ENCODE measurements at places on chromosomes 3 and 15. TPM values are rescaled to one million over a fixed set of nuclear protein-coding genes. Genes with fewer than 3 reads are reported as not detected.
A peak's percentile ranks its signal among the peaks of the same experiment; 100 is the strongest.

DNA sequence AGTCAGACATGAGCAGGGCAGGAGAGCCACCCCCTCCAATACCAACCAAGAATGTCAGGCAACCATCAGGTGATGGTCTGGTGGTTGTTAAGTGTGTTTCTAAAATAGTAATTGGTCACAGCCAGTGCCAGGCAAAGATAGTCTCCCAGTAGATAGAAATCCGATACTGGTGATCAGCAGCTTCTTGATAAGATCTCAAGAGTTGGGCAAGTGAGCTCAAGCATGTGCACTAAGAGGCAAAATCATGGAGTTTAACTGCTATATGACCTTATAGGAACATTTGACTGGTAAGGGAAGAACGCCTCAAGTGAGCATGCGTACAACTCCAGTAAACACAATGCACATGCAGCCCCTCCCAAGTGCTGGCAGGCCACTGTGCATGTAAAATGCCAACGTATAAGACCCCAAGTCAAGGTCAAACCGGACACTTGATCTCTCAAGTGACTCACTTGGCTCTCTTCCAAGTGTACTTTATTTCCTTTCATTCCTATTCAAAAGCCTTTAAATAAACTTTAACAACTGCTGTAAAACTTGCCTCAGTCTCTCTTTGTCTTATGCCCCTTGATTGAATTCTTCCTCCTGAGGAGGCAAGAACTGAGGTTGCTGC, 36.0 kb upstream of the CBLB start:
- no peaks in the 10 kb centered on the region for H3K27me3 ChIP-seq
- H3K27ac ChIP-seq, result no peak overlapping the region
- no peak for DNase-seq
- H3K36me3 ChIP-seq, result no peaks in the 10 kb centered on the region
- H3K4me3 ChIP-seq, result no peak overlapping the region
- no peaks in the 10 kb centered on the region for H3K4me1 ChIP-seq

- DNase-seq, result no peak
- no peak overlapping the region for H3K27ac ChIP-seq
- H3K4me1 ChIP-seq, result no peaks in the 10 kb centered on the region
- H3K4me3 ChIP-seq, result no peak overlapping the region
Observed at GRCh38 chr3:42732829-42733459, 30.3 kb upstream of the HHATL start.

The SERPINI1 gene
- total RNA-seq, result 2.8 TPM

- DNase-seq, result no peak
- H3K27me3 ChIP-seq, result no peaks in the 10 kb centered on the region
- no peak overlapping the region for H3K4me3 ChIP-seq
- peaks cover 53% of the 10 kb centered on the region for H3K36me3 ChIP-seq
Observed at GRCh38 chr3:152357587-152357986, 88.9 kb downstream of the MBNL1 start.

GRCh38 chr3:158105710-158106253, 438 bp downstream of the SHOX2 start:
- H3K36me3 ChIP-seq, result peaks cover 16% of the 10 kb centered on the region
- H3K4me1 ChIP-seq, result peaks cover 6% of the 10 kb centered on the region
- peak overlapping the region; percentile 88 for H3K4me3 ChIP-seq
- DNase-seq, result peak; percentile 72
- no peaks in the 10 kb centered on the region for H3K27me3 ChIP-seq
- H3K27ac ChIP-seq, result peak overlapping the region; percentile 72

DNA sequence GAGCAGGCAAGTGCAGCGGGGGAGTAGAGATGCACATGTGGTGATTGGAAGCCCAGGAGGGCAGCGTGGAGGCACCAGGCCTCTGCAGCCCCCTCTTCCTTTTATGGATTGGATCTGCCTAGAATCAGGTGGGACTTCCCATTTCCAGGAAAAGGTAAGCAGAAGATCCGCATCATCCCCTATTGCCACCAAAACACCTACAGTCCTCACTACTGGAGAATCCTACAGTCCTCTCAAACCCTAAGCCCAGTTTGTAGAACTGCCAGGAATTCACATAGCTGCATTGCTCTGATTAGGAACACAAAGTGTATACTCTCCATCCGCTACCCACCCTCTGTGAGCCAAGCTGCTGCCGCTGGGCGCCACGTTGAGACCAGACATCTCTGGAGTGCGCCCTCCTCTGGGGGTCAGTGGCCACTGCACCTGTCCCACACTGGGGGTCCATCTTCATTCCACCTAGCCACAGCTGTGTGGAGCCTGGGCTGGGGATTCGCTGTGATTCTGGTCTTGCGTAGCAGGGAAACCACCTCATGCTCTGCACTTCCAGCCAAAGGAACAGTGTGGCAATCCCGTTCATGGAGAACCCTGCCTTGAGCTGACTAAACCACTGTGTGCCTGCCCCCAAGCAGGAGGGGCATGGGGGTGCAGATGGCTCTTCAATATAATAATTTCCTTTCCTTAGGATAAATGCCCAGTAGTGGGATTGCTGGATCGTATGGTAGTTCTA, 88.9 kb upstream of the PTX3 start:
- no peaks in the 10 kb centered on the region for H3K27me3 ChIP-seq
- H3K36me3 ChIP-seq, result no peaks in the 10 kb centered on the region
- DNase-seq, result peak; percentile 34
- H3K27ac ChIP-seq, result no peak overlapping the region

The SLC12A8 gene
- not detected for total RNA-seq

The ZDHHC19 gene
- 5.5 TPM for total RNA-seq

GRCh38 chr3:39156421-39156820, 3.0 kb upstream of the CSRNP1 start:
- H3K27ac ChIP-seq, result no peak overlapping the region
- peaks cover 4% of the 10 kb centered on the region for H3K36me3 ChIP-seq
- H3K4me1 ChIP-seq, result peaks cover 24% of the 10 kb centered on the region
- no peak for DNase-seq
- H3K27me3 ChIP-seq, result no peaks in the 10 kb centered on the region

The TIMP4 gene
- not detected for total RNA-seq

GRCh38 chr3:168250415-168250861, 154.7 kb upstream of the GOLIM4 start:
- no peak overlapping the region for H3K27ac ChIP-seq
- H3K27me3 ChIP-seq, result peaks cover 22% of the 10 kb centered on the region
- H3K36me3 ChIP-seq, result no peaks in the 10 kb centered on the region
- H3K4me3 ChIP-seq, result no peak overlapping the region
- no peaks in the 10 kb centered on the region for H3K4me1 ChIP-seq

GRCh38 chr3:99482191-99482590, 156.2 kb upstream of the COL8A1 start:
- no peak for DNase-seq
- H3K36me3 ChIP-seq, result no peaks in the 10 kb centered on the region
- H3K27me3 ChIP-seq, result no peaks in the 10 kb centered on the region

The TLR9 gene
- not detected for total RNA-seq

The C2CD4B gene
- not detected for total RNA-seq

GRCh38 chr3:190083635-190084034, 37.1 kb downstream of the P3H2 start:
- H3K4me1 ChIP-seq, result no peaks in the 10 kb centered on the region
- H3K36me3 ChIP-seq, result no peaks in the 10 kb centered on the region

DNA sequence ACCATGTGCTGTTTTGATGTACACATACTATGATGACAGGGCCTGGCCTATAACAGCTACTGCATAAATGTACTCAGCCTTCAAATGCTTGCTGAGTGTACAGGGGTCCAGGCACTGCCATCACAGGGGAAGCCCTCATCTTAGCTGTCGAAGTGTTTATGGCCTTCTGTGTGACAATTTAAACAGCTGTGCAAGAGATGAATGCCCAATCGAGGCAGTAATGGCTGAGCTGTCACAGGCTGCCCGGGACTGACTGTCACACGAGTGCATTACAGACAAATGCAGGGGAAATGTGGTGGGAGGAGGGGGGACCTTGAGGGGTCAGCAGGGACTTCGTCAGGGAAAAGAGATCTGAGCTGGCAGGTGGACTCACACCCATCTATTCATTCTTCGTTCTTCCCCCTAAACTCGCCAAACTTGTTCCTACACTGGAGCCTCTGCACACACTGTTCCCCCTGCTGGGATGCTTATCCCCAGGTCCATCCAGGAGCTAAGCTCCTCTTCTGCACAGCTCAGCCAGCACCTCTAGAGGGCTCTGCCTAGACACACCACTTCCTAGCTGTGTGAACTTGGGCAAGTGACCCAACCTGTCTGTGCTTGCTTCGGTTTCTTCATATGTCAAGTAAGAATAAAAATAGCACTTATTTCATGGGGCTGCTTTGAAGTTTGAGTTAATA, 156.2 kb upstream of the IQSEC1 start:
- no peaks in the 10 kb centered on the region for H3K36me3 ChIP-seq
- DNase-seq, result peak; percentile 72
- H3K27ac ChIP-seq, result no peak overlapping the region
- H3K27me3 ChIP-seq, result peaks cover 51% of the 10 kb centered on the region
- H3K4me3 ChIP-seq, result no peak overlapping the region

DNA sequence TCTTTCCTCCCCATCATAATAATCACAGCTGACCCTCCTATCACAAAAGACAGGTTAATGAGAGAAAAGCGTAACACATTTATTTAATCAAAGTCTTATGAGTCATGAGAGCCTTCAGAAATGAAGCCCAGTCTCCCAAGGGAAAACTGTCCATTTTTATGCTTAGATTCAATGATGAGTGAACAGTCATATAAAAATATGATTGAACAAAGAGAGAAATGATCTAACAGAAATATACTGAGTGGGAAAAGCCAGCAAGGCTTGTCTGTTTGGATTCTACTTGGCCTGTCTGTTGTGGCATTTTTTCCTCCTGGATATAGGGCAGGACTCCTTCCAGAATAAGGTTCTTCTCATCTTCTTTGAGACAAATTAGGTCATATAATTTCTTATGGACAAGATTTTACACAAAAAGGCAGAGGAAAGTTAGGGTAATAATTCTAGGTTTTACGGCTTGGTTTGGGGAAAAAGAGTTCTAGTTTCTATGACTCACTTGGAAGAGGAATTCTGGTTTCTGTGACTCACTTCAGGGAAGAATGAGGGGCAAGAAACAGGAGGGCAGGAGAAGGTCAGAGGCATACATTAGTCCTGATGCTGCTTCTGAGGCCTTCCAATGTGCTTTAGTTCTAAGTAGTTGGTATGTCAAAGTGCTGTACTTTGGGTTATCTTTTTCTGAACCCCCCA, 534.2 kb downstream of the ZIC1 start:
- no peaks in the 10 kb centered on the region for H3K36me3 ChIP-seq
- no peak overlapping the region for H3K27ac ChIP-seq
- DNase-seq, result no peak
- no peak overlapping the region for H3K4me3 ChIP-seq

The BFSP2 gene
- total RNA-seq, result not detected

The AGTR1 gene
- total RNA-seq, result 0.07 TPM

GRCh38 chr3:108608750-108609149, 19.2 kb downstream of the DZIP3 start:
- no peaks in the 10 kb centered on the region for H3K27me3 ChIP-seq
- DNase-seq, result no peak
- no peak overlapping the region for H3K4me3 ChIP-seq
- no peaks in the 10 kb centered on the region for H3K4me1 ChIP-seq

The RPL35A gene
- 1,710 TPM for total RNA-seq

- no peaks in the 10 kb centered on the region for H3K4me1 ChIP-seq
- H3K27ac ChIP-seq, result no peak overlapping the region
- DNase-seq, result no peak
- H3K36me3 ChIP-seq, result no peaks in the 10 kb centered on the region
- H3K4me3 ChIP-seq, result no peak overlapping the region
Observed at GRCh38 chr15:100958326-100959065, 39.3 kb downstream of the LRRK1 start.

GRCh38 chr15:68304589-68305337, 27.2 kb downstream of the FEM1B start:
- no peak for DNase-seq
- no peak overlapping the region for H3K4me3 ChIP-seq
- no peaks in the 10 kb centered on the region for H3K36me3 ChIP-seq
- peaks cover 17% of the 10 kb centered on the region for H3K27me3 ChIP-seq
- no peak overlapping the region for H3K27ac ChIP-seq

The GCSAM gene
- total RNA-seq, result 0.04 TPM

All from K562 (cell line).